ENCODE measurements at places on chromosomes 7 and 10. TPM values are rescaled to one million over a fixed set of nuclear protein-coding genes. Genes with fewer than 3 reads are reported as not detected.

DNA sequence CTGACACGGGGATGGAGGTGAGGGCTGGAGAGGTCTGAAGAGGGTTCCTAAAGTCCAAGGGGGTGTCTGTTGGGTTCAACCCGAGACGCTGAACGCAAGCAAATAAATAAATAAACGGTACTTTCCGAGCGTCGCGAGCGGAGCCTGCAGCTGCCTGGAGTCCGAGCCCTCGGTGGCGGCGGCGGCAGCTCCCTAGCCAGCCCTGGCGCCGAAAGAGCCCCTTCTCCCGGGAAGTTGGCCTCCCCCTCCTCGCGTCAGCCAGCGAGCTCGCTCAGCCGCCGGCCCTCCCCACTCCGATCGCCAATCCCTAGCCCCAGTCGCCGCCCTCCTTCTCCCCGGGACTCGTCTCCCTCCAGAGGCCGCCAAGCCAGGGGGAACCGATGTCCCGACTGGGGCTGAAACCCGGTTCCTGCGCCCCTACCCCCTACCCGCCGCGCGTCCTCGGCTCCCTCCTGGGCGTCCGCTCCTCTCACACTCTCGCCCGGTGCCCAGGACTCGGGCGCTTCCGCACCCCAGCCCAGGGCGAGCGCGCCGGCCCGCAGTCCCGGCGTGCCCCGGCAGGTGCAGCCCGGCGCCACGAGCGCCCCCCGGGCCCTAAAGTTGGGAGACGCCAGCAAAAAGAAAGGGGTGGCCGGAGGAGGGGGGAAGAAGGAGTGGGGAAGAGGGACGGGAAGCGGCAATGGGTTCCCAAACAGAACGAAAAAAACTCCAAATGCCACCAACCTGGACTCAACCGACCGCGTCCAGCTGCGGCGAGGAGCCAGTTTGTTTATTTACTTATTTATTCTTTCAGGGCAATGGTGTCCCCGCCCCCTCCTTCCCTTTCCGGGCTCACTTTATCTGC lies at the start of gene GFRA1:
Gene GFRA1, minus strand, starts transcription at position 767 of the 844 bp plus-strand sequence. CDS start 1,177 bp downstream, outside the sequence.
- DNase-seq: no peak

Gene GRID1
- 2.7 TPM for total RNA-seq

DNA sequence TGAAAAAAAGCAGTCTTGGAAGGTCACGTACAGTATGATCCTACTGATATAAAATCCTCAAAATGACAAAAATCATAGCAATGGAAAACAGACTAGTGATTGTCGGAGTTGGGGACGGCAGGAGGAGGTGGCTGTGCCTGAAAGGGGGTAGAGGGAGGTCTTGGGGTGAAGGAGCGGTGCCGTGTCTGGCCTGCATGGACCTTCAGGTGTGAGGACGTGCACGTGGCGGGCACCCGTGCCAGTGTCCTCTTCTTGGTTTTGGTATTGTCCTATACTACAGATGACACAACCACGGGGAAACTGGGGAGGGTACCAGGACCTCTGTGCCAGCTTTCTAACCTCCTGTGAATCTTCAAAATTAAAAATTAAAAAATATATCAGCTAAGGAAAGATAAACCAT lies 73.0 kb downstream of the COBL start:
- DNase-seq: no peak

DNA sequence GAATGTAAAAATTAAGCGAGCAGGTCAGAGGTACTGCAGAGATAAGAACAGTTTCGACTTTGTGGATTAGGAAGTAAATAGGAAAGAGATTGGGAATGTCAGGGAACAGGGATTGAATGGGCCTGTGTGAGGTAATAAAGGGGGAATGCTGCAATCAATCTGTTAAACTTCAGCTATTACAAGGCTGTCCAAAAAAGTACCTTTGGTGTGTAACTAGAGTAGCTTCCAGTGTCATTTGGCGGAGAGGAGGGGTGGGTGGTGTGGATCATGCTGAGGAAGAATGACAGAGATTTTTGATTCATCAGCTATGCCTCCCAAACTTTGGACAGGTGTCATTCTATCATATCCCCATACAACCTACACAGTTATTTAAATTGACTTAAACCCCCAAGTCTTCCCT lies 128.2 kb upstream of the RHEB start:
- DNase-seq: no peak

DNA sequence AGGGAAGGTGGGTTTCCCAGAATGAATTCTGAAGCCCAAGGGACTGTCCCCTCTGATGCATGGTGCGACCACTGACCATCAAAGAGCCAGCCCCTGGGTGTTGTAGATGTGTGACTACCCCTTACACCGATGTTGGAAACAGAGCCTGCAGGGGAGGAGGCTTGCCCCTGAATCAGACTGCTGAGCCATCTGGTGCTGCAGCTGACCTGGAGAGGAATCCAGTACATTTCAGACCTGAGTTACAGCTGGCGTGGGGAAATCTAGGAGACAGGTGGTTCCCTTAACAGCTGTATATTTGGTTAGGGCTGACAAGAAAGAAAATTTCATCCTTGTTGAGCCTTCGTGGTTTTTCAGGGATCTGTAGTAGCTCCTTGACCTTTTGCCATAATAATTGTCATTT lies 195.5 kb downstream of the CELF2 start:
- DNase-seq: no peak

Gene SLC26A4
- total RNA-seq: 1.1 TPM

- DNase-seq: no peak
Measured at GRCh38 chr10:74255888-74256357, 104.9 kb downstream of the ADK start.

Gene CCDC146
- total RNA-seq: 18.2 TPM

- no peak for DNase-seq
Measured at GRCh38 chr10:1661859-1662437, 75.4 kb downstream of the ADARB2 start.

Gene MNX1
- total RNA-seq: not detected

- DNase-seq: no peak
Measured at GRCh38 chr10:64134676-64135075, 613.5 kb downstream of the REEP3 start.

- DNase-seq: no peak
Measured at GRCh38 chr7:55432506-55432905, 67.4 kb downstream of the LANCL2 start.

Gene PTPN20
- total RNA-seq: 3.2 TPM

GRCh38 chr10:24958721-24959381 lies 6.4 kb upstream of the PRTFDC1 start:
- peak; percentile 81 for DNase-seq

Gene GIMAP6
- total RNA-seq: 8.0 TPM

Gene PAPOLB
- 0.30 TPM for total RNA-seq

GRCh38 chr7:69516238-69516820 lies 81.9 kb upstream of the AUTS2 start:
- no peak for DNase-seq

Gene GARIN1A
- total RNA-seq: 0.30 TPM

Data from skin of body (tissue), 3 donors.